ENCODE measurements at places on chromosomes 6 and 20.

- DNase-seq = no peak
These were observed 171.1 kb downstream of the ADAT2 start for GRCh38 chr6:143279385-143279784.

GRCh38 chr20:57748601-57749130, 38.9 kb upstream of the PMEPA1 start:
- DNase-seq = peak; percentile 76

DNA sequence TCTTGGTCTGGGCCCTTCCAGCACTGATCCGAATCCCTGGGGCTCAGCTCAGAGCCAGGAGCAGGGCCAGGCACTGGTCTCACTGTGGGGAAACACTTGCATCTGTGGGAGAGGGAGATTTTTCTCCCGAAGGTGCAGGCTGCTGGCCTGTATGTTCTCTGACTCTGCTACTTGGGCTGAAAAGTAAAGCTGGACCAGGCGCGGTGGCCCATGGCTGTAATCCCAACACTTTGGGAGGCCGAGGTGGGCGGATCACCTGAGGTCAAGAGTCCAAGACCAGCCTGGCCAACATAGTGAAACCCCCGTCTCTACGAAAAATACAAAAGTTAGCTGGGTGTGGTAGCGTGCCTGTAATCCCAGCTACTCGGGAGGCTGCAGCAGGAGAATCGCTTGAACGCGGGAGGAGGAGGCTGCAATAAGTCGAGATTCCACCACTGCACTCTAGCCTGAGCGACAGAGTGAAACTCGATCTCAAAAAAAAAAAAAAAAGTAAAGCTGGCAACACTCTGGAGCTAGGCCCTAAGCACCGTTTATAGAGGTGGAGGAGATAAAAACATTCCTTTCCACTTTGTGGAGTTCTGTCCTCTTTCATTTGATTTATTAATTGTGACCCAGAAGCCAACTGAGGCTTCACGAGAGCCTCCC, 41.7 kb downstream of the JPH2 start:
- DNase-seq = no peak

- no peak for DNase-seq
These were observed 223.9 kb downstream of the PRL start for GRCh38 chr6:22072949-22073348.

DNA sequence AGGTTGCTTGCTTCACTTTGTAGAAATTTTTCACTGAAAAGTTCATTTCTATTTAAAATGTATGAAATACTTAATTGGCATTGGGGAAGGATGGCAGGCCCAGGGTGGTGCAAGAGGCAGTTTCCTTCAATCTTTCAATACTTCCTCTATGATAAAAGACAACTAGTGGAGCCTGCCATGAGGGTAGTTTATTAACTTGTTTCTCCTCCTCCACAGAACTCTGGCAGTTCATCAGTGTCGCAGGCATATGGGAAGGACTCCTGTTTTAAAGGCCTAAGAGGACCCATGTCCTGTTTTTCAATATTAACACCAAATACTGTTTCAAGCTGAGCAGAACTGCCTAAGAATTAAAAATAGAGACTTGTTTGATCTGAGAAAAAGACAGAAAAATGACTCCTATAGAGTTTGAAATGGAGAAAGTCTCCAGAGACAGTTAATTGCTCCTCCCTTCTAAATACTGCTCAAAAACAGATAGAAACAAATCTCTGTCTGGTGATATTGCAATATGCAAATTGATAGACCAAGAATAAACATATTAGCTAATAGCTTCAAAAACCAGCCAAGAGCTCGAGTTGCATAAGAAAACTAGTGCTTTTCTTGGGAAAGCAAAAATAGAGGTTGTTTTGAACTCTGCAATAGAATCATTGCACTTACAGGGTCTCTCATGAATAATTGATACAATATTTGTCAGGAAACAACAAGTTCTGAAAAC, 665.7 kb upstream of the SLC35B3 start:
- no peak for DNase-seq

DNA sequence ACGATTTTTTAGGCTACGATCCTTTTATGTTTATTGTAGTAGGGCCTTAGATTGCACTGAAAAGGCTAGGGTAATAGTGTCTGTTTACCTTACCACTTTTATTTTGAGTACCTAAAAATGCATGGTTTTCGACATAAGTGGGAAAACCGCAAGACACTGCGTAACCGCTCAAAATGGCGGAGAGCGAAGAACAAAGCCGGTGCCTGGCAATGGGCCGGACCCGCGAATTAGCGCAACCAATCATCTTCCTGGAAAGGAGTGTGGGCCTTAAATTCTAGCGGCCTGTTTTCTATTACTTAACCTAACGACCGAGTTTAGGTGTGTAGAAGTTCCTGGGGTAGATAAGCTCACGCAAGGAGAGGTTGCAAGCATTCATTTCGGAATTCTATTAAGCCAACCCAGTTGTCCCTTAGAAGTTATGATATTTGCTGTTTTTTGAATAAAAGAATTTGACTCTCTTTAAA, 118.0 kb downstream of the HFE start:
- peak; percentile 13 for DNase-seq

DNA sequence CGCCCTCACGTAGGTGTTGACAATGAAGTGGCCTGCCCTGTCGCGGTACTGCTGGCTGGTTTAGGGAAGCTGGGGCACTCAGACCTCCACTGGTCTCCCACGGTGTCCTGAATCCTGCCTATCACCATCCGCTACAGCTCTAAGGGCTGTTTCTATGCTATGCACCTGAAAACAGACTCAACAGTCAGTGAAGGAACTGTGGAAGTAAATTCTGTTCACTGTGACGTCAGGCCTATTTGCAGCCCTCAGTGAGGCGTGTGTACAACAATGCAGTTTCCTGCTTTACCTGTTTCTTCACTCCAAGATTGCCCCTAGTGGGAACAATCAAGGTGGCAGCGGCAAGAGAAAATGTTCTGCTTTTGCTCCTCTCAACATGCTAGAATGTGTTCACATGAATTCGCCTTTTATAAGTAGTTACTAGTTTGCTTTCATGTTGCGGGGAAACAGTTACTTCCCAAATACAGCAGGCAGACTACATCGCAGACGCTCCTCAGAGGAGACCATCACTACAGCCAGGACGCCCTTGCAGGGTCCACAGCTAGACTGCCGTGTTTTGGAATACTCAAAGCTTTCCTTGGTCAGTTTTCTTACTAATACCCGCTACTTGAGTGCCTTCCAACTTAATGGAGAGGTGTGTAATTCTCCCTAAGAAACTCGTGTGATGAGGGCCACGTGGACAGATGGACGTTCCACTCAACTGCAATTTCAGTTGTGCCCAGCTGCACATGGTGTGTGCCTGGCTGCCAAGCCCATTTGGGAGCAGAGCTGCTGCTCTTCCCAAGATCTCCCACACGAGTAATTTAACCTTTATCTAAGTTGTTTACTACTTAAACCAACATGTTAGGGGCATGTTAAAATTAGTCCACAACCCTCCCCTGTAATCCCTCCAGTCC, 25.4 kb downstream of the DIDO1 start:
- DNase-seq = no peak

DNA sequence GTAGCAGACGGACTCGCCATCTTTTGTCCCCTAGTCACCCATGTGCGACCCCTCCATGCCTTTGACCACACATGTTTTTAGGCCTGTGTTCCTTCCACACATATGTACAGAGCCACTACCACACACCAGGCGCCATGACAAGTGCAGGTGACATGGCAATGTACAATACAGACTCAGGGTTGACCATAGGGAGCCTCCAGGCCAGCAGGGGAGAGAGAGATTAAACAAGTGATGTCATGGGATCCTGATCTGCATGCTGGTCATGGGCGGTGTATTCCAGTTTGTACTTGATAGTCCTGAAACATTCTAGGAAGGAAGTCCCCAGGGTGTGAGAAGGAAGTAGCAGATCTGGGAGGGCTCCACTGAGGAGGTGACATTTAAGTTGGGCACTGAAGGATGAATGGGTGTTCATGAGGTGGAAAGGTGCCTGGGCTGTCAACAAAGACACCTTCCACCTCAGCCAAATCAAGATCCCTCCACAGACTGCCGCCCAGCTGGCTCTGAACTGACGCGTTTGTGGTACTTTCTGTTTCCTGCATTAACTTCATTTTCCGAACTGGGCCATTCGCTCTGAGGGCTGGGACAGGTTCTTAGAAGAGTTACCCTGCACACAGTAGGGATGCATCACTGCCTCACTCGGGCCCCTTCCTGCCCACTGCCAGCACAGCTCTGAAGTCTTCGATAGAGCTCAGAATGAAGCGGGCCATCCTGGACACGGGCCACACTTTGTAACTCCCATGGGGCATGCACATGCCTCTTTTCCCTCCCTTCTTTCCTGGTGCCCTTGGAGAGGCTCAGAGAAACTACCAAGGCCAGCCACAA, 94.0 kb downstream of the NOL4L start:
- DNase-seq = no peak

All from substantia nigra (tissue), 51 donors.